ENCODE measurements at places on chromosomes 1 and 21.
A peak's percentile ranks its signal among the peaks of the same experiment; 100 is the strongest.

- DNase-seq = no peak
Measured at GRCh38 chr1:227242811-227243682, 75.2 kb downstream of the CDC42BPA start.

GRCh38 chr1:47183308-47184089 lies 6.3 kb downstream of the PDZK1IP1 start:
- DNase-seq = no peak

DNA sequence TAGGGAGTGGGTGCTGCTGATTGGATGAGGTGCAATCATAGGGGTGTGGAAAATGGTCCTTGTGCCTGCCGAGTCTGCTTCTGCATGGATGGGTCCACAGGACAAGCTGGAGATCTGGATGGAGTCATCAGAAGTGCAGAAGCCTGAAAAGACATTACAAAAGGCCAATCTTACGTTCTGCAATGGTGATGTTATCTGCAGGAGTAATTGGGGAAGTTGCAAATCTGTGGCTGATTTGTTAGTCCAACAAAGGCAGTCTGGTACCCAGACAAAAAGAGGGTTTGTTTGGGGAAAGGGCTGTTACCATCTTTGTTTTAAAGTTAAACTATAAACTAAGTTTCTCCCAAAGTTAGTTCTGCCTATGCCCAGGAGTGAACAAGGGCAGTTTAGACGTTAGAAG lies 166.5 kb downstream of the PGBD5 start:
- peak; percentile 5 for DNase-seq

DNA sequence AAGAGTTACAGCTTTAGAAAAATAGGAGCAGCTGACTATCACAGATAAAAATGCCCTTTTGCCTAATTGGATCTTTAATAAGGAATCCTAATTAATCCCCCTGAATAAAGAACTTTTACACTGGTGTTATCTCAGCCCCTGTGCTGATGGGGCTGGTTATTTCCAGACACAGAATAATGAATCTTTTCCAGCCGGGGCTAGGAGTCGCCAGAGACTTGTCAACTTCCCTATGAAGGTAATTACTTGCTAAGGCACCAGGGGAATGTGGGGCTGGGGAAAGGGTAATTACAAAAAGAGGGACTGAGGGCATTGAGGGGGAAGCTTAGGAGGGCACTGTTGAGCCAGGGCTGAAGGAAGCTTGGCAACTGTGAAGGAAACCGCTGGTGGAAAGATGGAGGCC lies 34.5 kb downstream of the HMGB4 start:
- DNase-seq = no peak

DNA sequence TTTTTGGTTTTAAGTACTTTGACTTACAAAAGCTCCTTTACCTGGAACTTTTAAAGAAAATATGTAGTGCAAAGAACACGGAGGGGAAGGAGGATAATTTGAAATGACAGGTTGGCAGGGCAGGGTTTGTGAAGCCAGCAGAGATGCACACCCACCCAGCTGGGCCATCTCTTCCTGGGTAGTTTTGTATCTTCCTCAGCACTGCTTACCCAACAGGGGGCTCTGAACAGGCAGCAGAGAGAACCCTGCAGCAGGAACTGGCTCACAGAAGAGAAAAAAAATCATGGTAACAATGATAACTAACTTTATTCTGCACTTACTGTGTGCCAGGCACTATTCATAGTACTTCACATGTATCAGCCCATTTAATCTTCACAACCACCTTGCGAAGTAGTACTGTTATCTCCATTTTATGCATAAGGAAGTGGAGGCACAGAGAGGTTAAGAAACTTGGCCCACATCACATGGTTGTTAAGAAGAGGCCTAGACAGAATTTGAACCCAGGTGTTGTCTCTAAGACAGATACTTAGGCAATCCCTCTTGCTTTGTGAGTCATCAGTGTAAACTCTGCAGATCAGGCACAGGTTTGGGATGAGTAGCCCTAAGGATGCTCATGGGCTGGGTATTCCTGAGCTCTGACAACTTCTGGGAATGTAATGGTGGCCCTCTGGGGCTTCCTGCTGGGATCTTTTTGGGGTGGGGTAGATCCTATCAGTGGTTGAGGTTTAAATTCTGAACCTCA lies 60.8 kb downstream of the ELK4 start:
- DNase-seq = no peak

GRCh38 chr1:228275179-228275429 lies 67.3 kb downstream of the OBSCN start:
- no peak for DNase-seq
